ENCODE measurements at places on chromosomes 16 and 17.

DNA sequence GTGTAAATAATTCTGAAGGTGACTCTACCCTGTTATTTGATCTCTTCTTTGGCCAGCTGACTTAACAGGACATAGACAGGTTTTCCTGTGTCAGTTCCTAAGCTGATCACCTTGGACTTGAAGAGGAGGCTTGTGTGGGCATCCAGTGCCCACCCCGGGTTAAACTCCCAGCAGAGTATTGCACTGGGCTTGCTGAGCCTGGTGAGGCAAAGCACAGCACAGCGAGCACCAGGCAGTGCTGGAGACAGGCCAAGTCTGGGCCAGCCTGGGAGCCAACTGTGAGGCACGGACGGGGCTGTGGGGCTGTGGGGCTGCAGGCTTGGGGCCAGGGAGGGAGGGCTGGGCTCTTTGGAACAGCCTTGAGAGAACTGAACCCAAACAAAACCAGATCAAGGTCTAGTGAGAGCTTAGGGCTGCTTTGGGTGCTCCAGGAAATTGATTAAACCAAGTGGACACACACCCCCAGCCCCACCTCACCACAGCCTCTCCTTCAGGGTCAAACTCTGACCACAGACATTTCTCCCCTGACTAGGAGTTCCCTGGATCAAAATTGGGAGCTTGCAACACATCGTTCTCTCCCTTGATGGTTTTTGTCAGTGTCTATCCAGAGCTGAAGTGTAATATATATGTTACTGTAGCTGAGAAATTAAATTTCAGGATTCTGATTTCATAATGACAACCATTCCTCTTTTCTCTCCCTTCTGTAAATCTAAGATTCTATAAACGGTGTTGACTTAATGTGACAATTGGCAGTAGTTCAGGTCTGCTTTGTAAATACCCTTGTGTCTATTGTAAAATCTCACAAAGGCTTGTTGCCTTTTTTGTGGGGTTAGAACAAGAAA is 5.1 kb downstream of the STH start:
- DNase-seq: no peak

- no peak for DNase-seq
Measured at GRCh38 chr16:17252701-17253100, 218.1 kb downstream of the XYLT1 start.

DNA sequence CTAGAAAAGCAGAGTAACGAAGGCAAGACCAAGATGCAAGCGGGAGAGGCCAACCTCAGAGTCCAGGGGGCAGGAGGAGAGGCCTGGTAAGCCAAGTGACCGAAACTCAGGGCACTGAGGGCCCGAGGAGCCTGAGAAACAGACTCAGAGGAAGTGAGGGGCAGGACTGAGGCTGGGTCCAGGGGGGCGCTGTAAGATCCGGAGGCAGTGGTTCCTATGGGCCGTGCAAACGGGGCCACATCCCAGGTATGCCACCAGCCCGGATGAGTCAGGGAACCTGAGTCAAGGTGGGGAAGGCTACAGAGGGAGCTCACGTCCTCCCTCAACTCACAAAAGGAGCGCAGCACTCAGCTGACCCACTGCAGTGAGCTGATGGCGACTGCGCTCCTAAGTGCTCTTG is 8.3 kb downstream of the ZDHHC7 start:
- DNase-seq: no peak

DNA sequence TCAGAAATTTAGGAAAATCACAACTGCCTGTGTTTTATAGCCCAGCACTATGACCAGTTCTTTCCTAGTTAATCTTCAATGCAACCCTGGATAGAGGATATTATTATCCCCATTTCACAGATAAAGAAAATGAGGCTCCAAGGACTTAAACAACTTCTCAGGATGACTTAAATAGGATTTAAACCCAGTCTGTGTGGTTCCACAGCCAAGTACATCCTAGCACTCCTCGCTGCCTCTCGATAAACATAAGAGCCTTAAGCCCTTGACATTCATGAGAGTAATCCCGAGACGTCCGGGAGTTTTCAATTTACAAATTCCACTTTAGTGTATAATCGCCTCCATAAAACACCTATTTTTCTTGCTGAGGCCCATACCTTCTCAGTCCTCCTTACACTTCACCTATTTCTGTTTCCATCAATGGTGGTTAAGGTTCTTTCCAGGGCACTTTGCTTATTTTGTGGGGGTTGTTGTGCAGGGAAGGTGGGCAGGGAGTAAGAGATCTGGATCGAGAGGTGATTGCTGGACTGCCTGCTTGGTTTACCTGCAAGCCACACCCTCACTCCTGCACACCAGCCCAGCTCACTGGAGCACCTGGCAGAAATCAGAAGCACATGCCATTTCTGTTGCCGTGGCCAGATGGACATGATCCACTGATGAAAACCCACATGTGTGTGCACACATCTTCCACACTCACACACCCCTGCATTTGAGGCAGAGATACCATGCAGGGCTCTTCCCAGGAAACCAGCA is 50.5 kb downstream of the ASIC2 start:
- no peak for DNase-seq

DNA sequence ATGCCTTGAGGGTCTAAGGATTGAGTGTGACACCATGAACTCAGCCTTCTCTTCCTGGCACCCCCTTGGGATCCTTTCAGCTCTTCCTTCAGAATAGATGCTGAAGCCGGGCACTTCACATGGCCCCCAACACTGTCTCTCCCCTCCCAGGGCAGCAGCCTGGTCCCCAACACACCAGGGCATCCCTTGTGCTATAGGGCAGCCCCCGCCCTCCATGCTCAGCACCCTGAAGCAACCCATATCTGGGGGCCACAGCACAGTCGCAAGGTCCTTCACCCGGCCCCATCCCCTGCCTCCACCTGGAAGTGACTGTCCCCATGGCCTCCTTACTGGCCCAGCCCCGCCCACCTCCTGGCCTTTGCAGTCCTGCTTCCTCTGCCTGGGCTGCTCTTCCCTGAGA is 143.1 kb downstream of the C16orf95 start:
- no peak for DNase-seq

DNA sequence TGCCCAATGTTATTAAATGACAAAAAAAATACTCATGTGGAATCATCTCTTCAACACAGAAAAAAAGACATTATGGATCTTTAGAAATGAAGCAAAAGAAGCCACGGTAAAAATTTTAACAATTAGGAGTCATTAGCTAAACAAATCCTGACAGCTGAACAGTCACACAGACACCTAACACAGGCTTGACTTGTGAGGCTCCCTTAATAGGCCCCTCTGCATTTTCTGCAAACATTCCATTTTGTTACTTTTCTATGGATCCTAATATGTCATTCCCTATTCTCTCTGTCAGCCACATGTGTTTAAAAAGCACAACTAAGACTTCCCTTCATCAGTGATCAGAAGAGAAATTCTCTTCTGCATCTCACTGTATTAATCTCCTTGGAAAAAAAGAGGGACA is 1331.5 kb downstream of the CDH8 start:
- DNase-seq: no peak

GRCh38 chr17:28345419-28346198 is 10.0 kb downstream of the TNFAIP1 start:
- no peak for DNase-seq

GRCh38 chr16:21167929-21168602 is 9.6 kb downstream of the LDAF1 start:
- no peak for DNase-seq

GRCh38 chr17:57485916-57486881 is 229.9 kb downstream of the MSI2 start:
- DNase-seq: no peak

DNA sequence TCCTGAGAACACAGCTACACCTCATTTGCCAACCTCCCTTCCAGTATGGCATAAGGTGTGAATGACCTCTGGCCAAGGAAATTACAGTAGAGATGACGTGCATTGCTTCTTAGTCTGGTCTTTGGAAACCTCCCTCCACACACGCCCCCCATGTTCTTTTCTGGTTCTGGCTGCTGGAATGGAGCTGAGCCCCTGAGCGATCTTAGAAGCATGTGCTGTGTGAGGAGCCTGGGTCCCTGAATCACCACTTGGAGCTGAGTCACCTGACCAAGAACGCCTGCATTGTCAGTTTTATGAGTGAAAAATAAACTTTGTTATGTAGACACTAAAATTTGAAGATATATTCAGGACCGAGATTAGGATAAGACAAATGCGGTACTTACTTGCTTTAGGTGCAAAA is 51.4 kb downstream of the HS3ST3A1 start:
- no peak for DNase-seq

GRCh38 chr16:87492291-87492630 is 563 bp downstream of the ZCCHC14 start:
- no peak for DNase-seq

GRCh38 chr17:29575511-29576213 is 7.2 kb downstream of the TP53I13 start:
- DNase-seq: no peak

- no peak for DNase-seq
Measured at GRCh38 chr16:3645504-3646347, 8.8 kb upstream of the DNASE1 start.

DNA sequence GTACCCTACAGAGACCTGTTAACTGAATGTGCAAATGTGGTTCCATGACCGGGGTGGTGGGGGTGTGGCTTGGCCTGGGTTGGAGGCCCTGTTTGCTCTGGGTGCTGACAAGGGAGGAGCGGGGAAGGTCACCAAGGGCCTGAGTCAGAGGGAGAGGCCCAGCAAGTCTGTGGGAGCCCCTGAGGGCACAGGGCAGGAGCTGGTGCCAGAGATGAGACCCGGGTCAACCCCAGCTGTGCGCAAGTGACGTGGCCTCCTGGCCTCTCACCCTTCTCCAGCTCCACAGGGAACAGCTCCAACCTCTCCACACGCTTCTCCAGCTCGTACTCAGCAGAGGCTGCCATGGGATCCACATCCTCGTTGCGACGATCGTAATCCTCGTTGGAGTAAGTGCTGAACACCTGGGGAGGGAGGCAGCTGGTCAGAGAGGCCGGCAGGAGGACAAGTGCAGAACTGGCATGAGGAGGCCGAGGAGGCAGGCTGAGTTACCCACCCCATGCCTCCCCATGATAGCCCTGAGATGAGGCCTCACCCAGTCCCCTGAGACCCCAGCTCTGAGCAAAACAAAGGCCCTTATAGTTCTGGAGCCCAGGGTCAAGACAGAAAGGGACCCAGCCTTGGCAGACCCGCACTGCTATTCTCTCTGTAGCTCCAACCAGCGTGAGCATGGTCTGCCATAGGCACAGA is 5.5 kb downstream of the PPP1R9B start:
- no peak for DNase-seq

DNA sequence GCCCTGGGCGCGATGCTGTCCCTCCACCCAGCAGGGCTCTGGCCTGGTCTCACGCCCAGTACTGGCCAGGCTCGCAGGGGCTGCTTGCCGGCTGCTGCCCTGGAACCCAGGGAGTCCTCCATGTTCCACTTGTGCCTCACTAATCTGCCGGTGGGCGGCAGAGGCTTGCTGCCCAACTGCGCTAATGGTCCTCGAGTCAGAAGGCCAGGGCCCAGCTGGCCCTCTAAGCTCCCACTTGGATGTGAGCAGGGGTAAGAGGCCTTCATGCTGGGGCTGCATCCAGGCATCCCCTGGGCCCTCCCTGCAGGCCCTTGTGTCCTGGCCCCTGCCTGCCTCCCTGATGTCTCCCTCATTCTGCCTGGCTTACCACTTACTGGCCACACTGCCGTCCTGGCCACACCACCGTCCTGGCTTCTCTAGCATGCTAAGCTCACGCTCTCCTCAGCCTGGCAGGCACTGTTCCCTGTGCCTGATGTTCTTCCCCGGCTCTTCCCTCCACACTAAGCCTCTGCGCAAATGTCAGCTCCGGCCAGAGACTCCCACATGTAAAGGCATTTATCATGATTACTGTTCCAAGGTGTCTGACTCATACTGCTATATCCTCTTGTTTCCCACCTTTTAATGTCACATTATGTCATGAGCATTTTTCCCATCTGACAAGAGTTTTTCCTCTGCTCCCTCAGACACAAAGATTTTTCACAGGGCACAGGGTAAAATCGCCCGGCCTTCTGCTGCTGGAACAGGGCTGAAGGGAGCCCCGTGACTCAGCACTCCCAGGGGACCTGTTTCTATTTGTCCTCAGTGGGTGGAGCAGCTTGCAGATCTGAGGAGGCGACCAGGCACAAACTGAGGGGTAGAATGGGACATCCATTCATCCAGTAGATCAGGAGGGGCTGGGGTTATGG is 15.9 kb downstream of the B9D1 start:
- DNase-seq: peak; percentile 54

DNA sequence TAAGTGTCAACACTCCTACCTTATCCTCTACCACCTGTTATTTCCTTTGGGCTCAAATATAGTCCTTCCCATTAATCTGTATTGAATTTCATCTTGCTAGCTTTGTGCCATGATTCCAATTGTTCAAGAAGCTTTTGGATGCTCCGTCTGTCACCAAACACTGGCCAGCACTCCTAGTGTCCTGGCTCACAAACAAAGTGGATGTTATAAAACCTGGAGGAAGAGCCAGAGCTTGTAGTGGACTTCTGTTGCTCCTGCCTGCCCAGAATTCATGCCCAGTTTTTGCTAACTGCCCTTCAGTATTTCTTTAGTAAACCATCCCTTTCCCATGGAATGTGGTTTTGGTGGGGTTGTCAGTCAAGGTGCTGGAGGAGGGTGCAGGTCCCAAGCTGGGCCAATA is 77.2 kb upstream of the HS3ST2 start:
- DNase-seq: no peak

- no peak for DNase-seq
Measured at GRCh38 chr17:82915757-82916027, 75.9 kb upstream of the ZNF750 start.

- DNase-seq: no peak
Measured at GRCh38 chr17:36705874-36706731, 104.7 kb downstream of the MRM1 start.

DNA sequence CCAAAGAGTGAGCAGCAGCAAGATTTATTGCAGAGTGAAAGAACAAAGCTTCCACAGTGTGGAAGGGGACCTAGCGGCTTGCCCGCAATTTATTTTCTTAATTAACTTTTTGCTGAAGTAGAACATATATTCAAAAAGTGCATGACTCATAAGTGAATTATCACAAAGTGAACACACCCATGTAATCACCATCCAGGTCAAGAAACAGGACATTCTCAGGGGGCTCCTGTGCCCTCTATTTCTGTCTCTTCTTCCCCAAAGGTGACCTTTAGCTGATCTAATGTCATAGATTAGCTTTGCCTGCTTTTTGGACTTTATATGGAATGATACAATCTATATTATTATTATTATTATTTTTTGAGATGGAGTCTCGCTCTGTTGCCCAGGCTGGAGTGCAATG is 19.9 kb downstream of the ERAL1 start:
- no peak for DNase-seq

DNA sequence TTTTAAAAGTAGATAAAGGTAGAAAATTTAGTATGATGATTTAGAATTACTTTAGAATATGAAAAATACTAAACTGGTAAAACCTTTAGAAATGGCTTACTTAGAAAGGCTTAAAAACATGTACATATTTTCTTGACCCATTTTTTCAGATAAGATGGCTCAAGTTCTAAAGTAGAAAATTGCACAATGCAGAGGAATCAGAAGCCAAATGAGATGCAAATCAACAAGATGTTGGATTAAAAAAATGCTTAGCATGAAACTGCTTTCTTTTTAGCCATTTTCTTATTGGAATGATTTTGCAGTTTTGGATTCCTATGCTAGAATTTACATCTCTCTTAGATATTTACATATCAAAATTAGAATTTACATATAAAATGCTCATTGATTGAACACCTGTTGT is 1.5 kb upstream of the KRTAP3-1 start:
- DNase-seq: no peak
